Activated CD4-positive, CD25-positive, alpha-beta regulatory T cell (primary cell): ENCODE measurements at places on chromosomes 6 and 20.

DNA sequence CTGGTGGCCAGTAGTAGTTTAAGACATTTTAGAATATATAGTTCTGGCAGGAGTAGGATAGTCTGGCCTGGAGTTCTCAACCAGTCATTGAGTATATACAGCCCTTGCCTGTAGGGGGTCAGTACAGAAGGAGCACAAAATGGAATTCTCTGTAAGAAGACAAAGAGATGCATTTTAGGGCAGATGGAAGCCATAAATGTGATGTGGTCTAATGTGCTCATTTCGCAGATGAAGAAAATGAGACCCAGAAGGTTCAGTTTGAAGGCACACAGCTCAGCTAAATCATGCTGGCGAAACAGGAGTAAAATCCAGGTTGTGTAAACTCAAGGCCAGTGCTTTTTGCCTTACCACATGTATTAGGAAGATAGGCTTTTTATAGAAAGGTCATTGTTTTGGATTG lies 29.6 kb downstream of the QKI start:
- no peak for DNase-seq

DNA sequence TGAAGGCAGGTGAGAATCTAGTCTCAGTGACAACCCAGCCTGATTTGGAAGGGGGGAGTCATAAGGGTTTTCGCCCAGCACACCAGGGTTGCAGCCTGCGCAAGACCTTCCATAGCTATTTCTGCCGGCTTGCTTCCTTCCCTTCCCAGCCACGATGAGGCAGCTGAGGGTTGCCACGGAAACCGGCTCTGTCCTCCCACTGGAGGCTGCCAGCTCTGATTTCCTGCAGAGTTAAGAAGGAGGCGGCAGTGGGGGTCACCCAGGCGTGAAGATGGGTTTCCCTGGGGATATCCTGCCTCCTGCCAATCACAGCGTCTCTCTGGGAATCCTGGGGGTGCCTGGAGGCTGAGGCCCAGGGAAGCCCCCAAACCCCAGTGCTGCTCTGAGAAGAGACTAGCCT lies 23.1 kb upstream of the KCNB1 start:
- DNase-seq, result no peak

DNA sequence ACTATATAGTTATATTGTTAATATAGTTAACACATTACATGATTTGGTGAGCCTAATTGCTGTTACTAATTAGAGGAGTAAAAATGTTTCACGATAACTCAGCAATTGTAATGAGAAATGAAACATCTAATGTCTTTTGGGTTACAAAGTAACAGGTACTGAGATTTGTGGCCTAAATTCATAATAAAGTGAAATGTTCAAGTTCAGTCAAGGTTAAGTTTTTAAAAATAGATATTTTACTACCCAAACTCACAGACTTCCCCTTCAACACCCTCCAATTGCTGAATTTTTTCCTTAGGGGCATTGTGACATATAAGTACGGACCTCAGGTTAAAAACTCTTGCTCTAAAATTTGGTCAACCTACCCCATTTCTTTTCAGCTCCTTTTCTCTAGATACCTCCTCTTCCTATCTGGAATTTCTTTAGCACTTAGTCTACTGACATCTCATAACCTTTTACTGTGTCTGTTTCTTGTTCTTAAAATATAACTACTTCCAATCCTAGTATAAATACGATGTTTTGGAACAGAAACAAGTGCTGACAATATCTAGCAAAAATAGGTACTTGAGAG lies 112.3 kb upstream of the PRSS16 start:
- no peak for DNase-seq

- DNase-seq, result no peak
Measured at GRCh38 chr6:44102527-44102926, 24.7 kb downstream of the MRPL14 start.

DNA sequence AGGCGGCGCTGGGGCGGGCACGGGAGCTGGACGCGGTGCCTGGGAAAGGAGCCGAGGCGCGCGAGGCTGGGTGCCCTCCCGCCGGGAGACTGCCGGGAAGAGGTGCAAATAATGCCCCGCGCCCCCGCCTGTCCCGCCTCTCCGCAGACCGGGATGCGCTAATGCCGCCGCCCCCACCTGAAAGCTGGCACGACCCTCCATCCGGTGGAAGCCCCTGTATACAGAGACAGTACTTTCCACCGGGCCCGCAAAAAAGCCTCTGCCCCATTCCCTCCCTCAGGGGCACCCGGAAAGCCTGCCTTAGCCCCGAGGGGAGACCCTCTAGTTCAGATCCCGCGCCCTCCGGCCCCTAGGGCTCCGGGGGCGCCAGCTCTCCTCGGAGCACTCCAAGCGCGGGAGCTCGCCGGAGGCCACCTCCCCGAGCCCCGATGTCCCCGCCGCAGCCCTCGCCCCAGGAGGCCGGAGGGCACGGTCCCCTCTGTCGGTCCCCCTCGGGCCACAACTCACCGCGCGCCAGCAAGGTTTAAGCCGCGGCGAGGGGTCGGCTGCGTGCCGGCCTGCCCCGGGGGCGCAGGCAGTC lies 1.2 kb downstream of the GRM4 start:
- DNase-seq, result no peak

- no peak for DNase-seq
Measured at GRCh38 chr6:88114838-88115237, 51.3 kb downstream of the CNR1 start.

GRCh38 chr6:8219352-8219943 lies 117.1 kb upstream of the EEF1E1 start:
- no peak for DNase-seq

- DNase-seq, result no peak
Measured at GRCh38 chr6:8020083-8020482, 44.1 kb downstream of the BLOC1S5 start.

DNA sequence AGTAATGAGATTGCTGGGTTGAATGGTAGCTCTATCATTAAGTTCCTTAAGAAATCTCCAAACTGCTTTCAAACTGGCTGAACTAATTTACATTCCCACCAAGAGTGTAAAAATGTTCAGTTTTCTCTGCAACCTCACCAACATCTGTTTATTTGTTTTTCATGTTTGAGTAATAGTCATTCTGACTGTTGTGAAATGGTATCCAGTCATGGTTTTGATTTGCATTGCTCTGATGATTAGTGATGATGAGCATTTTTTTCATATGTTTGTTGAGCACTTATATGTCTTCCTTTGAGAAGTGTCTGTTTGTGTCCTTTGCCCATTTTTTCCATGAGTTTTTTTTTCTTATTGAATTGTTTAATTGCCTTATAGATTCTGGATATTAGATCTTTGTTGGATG lies 24.9 kb downstream of the DEFB125 start:
- DNase-seq, result no peak

- DNase-seq, result no peak
Measured at GRCh38 chr20:61885759-61886715, 179.6 kb downstream of the TAF4 start.

DNA sequence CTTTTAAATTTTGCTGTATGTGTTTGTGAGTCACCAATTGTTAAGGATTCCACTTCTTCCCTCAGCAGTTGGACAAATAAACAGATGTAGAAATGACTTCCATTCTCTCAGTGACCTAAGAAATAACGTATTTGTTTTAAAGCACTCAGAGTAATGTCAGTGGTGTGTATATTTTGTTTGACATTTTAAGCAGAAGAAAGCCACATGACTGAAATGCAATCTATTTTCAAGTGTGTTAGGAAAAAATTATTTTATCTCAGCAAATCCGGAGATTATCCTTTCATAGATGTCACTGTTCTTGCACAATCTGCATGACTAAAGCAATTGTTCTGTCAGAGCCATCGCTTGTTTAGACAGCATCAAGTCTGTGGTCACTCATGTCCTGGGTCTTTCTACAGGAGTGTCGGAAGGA lies 77.1 kb downstream of the JAG1 start:
- no peak for DNase-seq

- DNase-seq, result no peak
Measured at GRCh38 chr6:36127462-36128016, 2.8 kb upstream of the MAPK13 start.

- no peak for DNase-seq
Measured at GRCh38 chr6:165060720-165061119, 248.7 kb downstream of the C6orf118 start.

- DNase-seq, result no peak
Measured at GRCh38 chr20:44039147-44039546, 124.5 kb downstream of the TOX2 start.

DNA sequence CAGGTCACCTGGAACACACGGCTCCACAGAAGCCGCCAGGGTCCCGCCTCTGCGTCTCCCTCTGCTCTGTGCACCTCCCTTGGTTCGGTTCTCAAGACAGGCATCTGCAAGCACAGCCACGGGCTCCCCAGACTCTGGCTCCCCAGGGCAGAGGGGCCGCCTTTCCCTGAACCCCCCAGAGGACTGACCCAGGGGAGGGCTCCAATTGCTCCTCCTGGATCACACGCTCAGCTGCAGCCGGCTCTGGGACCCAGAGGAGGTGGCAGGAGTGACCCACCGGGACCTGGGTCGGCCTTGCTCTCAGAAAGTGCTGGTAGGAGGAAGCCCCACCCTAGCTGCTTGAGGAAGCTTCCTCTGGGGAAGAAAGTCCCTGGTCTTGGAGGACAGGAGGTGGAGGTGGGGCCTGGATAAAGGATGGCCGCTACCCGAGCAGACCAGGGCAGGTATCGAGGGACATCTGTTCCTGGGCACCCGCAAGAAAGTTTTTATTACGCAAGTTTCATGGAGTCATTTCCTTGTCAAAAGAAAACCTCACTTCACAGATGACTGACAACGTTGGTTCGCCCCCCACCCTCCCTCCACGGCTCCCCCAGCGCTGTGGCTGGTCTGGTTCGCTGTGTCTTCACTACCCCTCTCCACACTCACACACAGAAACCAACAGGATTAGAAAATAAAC lies 103.9 kb upstream of the AFDN start:
- DNase-seq, result no peak

- DNase-seq, result no peak
Measured at GRCh38 chr6:6886171-6886885, 221.4 kb upstream of the RREB1 start.

- DNase-seq, result no peak
Measured at GRCh38 chr20:50298554-50299324, 108.1 kb downstream of the CEBPB start.

- no peak for DNase-seq
Measured at GRCh38 chr6:36559011-36559793, 11.9 kb upstream of the STK38 start.

DNA sequence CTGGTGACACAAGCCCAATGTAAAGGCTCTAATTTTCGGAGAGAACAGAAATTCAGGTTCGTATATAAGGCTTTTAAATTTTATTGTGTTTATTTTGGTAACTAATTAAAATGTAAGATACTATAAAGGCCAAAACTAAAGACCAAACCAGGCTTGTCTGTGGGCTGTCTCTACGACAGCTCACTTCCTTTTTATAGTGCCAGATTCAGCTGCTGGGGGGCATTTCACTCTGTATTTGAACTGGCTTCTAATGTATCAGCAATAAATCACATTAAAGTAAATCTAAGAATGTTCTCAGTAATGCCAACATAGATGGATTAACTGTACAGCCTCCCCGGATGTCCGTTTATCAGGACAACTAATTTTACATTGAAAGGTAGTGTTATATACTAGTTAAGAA lies 31.1 kb upstream of the STXBP5 start:
- DNase-seq, result no peak

DNA sequence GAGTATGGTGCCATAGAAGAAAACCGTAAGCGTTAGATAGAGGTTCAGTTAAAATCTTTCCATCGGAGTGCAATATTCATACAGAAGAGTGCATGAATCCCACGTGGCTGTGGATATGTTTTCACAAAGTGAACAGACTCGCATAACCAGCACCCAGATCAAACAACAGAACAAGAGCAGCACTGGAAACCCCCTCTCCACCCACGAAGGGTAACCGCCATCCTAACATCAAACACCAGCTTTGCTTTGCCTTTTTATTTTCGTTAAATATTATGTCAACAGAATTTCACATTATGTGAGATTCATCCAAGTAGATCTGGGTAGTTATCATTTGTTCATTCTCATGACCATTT lies 4.7 kb downstream of the GTSF1L start:
- no peak for DNase-seq

- no peak for DNase-seq
Measured at GRCh38 chr6:42694586-42694985, 27.8 kb downstream of the PRPH2 start.

- DNase-seq, result no peak
Measured at GRCh38 chr20:61875221-61875885, 190.3 kb downstream of the TAF4 start.

DNA sequence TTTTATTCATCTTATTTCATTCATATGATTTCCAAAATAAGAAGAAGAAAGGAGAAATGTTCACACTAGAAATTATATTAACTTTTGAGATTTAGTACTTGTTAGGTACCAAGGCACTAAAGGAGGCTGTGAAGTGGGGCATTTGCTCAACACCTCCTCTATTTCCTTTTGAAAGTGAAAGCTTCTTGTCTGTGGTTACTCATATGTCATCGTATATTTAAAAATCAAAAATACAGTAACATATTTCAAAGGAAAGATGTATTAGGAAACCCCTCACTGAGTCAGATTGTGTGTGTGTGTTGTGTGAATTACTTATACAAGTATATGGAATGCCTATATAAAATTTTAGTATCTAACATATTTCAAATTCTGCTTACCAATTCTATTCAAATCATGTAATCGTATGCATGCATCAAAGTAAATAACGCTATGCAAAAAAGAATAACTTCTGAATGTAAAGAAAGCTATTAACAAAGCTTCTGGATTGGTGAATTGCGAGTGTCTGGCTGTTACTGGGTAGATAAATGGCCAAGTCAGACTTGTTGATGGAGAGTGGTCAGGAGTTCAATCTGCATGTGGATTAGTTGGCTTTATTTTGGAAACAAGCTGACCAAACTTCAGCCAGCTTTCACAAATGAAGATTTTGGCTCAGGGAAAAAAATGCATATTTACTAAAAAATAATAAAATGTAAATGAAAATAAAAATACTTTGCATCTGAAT lies 70.9 kb downstream of the PACRG start:
- no peak for DNase-seq

GRCh38 chr6:42182101-42182500 lies 8.9 kb downstream of the GUCA1A start:
- DNase-seq, result no peak

DNA sequence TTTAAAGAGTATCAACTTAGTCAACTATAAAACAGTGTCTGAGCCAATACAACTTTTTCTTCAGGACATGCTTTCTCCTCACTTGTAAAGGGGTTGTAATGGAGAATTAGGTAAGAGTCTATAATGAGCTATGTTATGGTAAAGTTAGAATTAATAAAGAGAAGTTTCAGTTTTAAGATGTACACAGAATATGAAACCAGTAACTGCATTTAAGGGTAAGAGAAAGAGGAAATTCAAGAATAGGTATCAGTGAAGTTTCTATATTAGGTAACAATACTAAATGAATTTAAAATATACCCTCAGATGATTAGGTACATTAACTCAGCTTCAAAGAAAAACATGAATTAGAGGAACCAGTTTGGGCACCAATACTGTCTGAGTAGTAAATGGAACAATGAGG lies 1444.3 kb upstream of the ADGRB3 start:
- DNase-seq, result no peak
